Subcutaneous adipose tissue (tissue), 4 donors: ENCODE measurements at places on chromosomes 1 and 21. TPM values are rescaled to one million over a fixed set of nuclear protein-coding genes. Genes with fewer than 3 reads are reported as not detected.

The PRRX1 gene
- 84.1 TPM for total RNA-seq

The ETS2 gene
- 68.7 TPM for total RNA-seq

The CDK11B gene
- 30.0 TPM for total RNA-seq

The PPIAL4G gene
- not detected for total RNA-seq
